A172 (cell line): ENCODE measurements at places on chromosomes 4 and X.
A peak's percentile ranks its signal among the peaks of the same experiment; 100 is the strongest.

DNA sequence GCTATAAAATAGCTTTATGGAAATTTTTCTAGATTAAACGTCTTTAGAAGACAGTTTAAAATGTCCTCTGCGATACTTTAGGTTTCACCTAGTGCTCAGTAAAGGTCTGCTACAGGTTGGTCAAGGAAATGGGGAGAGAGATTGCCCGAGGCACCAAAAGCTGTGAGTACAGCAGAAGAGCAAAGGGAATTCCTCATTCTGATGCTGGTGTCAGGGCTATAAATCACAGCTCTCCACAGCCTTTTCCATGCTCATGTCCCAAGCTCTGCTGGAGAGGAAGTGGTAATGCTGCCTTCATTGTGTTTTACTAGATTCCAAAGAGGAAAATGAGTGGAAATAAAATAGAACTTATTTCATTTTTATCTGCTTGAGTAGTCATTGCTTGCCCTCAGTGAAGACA, 2060.4 kb downstream of the ARAP2 start:
- peak; percentile 71 for DNase-seq

DNA sequence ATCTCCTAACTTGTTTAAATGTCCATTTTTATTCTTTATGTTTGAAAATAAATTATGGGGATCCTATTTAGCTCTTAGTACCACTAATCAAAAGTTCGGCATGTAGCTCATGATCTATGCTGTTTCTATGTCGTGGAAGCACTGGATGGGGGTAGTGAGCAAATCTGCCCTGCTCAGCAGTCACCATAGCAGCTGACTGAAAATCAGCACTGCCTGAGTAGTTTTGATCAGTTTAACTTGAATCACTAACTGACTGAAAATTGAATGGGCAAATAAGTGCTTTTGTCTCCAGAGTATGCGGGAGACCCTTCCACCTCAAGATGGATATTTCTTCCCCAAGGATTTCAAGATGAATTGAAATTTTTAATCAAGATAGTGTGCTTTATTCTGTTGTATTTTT, 27.6 kb downstream of the NUDT6 start:
- no peak for DNase-seq

DNA sequence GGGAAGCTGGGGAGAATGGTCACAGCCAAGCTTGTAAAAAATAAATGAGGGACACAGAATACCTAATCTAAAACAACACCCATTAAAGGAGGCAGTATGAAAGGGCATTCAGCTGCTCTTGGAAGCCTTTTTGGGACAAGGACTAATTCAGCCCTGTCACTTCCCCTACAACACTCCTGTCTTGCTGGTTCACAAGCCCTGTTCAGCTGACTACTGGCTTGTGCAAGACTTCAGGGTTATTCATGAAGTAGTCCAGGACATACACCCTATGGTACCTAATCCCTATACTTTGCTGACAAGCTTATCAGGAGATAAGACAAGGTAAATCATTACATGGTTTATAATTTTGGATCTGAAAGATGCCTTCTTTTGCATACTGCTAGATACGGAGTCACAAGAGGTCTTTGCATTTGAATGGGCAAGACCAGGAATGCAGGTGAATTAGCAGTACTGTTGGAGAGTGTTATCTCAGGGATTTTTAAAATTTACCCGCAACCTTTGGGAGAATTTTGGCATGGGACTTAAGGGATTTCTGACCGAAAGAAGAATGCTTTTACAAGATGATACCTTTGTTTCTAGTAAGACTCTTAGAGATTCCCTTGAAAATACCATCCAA, 103.2 kb upstream of the LANCL3 start:
- no peak for DNase-seq

GRCh38 chr4:80270868-80271267, 4.4 kb downstream of the FGF5 start:
- DNase-seq: no peak

GRCh38 chr4:148059617-148060180, 327.8 kb downstream of the ARHGAP10 start:
- DNase-seq: no peak

GRCh38 chrX:17597836-17598439, 139.4 kb upstream of the SCML1 start:
- no peak for DNase-seq

DNA sequence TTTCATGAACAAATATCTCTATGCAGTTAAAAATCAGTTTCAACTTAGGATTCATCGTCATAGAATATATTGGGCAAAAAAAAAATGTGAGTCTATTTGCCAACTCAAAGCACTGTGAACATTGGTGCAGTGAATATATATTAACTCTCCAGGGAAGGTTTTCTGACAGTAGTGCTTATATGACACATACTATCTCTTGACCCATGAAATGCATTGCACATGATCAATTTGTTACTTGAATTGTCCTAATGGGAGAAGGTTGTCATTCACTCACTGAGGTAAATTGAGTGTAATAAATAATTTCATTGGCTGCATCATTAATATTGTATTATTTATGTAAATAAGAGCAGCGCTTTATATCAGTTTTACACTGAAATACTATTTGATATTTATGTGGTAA, 2458.5 kb downstream of the ARAP2 start:
- DNase-seq: no peak

DNA sequence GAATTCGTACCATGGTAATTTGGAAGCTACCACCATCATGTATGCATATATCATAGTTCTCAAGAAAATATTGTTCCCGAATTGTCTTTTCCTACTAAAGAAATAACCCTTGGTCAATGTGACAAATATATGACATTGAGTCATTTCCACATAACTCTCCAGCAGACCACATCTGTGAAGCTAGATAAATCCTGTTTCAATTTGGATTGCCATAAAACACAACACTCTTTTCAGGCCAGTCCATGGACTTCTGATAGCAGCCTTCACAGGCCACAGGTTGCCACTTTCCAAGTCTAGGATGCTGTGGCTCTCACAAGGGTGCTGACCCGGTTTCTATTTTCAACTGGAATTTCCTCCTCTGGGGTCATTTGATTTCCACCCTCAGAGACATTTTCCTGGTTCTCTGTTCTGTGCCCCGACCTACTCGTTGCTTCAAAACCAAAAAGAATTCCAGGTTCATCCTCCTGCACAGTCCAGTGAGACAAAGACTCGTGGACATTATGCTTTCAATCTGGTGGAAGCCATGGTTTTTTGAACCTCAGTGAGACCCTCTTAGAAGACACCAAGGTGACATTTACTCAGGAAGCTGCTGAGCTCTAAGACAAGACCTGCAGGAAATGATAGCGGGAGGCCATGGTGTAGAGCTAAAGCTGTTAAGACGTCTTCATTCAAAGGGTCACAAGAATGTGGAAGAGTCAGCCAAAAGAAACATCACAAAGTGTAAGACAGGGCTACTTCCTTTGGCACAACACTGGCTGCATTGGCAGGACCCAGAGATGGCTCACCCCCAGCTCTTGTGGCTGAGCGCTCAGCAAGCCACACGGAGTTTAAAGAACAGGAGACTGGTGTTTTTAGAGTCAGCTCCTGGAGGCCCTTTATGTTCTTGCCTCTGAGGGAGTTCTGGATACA, 119.8 kb downstream of the AMELX start:
- no peak for DNase-seq

DNA sequence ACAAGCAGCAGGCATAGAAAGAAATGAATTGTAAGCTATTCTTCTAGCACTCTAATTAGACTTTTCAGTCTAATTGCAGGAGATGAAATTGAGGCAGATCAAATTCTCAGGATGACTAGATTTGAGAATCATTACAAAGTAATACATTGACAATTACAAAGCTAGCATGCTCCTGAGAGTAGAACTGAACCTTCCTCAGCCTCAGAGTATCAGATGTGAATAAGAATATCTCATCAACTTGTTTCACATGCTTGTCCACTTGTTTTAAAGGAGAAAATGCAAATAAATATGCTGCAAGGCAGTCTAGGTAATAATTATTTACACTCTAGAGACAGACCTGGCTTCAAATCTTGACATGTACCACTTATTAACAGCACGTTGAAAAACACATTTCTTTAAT, 491.0 kb upstream of the MAGEB2 start:
- DNase-seq: no peak

GRCh38 chrX:37662181-37662580, 23.4 kb upstream of the XK start:
- no peak for DNase-seq
